ENCODE measurements at places on chromosomes 6 and 20.

GRCh38 chr6:157763904-157764177, 59.2 kb upstream of the SNX9 start:
- no peak for ATAC-seq

DNA sequence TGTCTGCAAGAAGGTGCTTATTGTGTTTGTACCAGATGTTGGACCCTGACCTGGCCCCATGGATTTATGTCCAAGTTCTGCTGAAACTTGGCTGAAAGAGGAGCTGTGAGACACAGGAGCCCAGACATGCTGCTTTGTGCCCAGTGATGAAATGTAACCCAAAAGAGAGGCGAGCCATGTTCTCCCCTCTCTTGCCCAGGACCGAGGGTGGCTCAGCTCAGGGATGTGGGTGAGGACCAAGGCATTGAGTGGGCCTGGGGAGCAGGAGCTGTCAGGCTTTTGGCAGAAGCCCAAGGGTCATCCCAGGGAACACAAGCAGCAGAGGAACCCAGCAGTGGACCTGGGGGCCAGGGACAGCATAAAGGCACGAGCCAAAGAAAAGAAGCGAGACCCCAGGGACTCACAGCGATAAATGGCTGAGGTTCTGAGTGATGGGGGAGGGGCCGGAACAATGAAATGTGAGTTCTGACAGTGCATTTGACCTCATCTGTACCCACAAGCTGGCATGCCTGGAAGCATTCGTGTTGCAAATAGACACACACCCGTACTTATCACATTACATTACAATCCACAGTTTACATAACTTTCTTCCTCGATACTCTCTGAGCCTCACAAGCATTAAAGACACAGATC, 363.4 kb upstream of the JARID2 start:
- ATAC-seq = no peak

- ATAC-seq = no peak
Measured at GRCh38 chr20:63074631-63075030, 67.9 kb upstream of the BHLHE23 start.

GRCh38 chr6:34731393-34732060, 25.8 kb upstream of the SNRPC start:
- no peak for ATAC-seq

GRCh38 chr6:30578051-30578450, 6.8 kb downstream of the ABCF1 start:
- ATAC-seq = no peak

DNA sequence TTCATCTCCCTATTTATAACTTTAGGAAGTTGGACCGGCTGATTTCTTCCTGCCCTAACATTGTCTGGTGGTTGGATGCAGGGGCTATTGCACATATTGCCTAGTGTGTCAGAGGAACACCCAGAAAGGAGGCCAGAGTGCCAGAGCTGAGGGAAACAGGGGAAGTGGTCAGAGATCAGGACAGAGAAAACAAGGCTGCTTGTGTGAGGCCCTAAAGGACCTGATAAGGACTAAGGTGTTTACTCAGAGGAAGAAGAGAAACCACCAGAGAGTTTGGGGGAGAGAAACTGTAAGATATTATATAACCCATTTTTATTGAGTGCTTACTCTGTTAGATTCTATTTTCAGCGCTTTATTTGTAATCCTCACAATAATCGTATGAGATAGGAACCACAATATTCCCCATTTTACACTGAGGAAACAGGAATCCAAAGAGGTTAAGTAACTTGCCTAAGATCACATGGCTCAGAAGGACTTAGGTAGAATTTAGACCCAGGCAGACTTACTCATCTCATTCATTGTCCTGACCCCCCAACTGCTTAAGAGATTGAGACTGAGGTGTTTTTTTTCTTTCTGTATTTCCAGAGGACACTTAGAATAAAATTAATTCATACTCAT, 54.0 kb upstream of the REV3L start:
- ATAC-seq = no peak

- ATAC-seq = peak; percentile 53
Measured at GRCh38 chr6:79833264-79833963, 113.9 kb downstream of the ELOVL4 start.

- ATAC-seq = no peak
Measured at GRCh38 chr6:155115893-155116570, 120.9 kb downstream of the TIAM2 start.

GRCh38 chr20:10563935-10564492, 109.8 kb downstream of the JAG1 start:
- no peak for ATAC-seq

GRCh38 chr6:159934181-159934580, 34.7 kb upstream of the IGF2R start:
- no peak for ATAC-seq

DNA sequence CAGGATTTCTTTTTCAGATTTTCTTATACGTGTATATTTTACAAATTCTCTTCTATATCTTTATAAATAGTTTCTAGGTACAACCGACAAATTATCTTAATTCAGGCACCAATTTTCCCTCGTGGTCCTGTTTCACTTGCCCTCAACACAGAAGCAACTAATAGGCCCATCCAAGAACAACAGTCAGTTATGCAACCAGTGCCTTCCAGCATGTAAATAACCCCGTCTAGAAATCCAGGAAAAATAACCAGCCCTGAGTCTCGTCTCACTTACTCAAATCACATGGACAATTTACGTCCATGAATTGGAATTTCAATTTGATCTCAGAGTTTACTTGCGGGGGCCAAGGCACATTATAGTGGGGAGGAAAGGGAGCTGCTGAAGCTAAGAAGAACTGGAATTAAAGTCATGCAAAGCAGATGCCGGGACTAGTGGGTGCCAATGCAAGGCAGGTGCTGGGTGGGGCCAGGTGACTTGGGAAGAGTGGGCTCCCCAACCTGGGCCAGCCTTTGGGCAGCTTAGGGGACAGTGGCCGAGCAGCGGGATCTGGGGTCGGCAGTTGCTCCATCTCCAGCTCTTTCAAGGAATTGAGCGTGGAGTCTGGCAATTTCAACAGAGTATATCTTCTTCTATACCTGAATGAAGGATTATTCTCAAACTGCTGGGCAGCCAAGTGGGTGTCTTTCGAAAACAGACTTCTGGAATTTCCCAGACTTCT, 121.7 kb downstream of the EDN3 start:
- ATAC-seq = no peak

Measured in SK-N-SH treated with all-trans-retinoic acid at 6 μM for 48 hours (cell line).